ENCODE measurements at places on chromosomes 5 and 9.

- DNase-seq = no peak
Observed at GRCh38 chr5:179613460-179614071, 9.9 kb downstream of the HNRNPH1 start.

DNA sequence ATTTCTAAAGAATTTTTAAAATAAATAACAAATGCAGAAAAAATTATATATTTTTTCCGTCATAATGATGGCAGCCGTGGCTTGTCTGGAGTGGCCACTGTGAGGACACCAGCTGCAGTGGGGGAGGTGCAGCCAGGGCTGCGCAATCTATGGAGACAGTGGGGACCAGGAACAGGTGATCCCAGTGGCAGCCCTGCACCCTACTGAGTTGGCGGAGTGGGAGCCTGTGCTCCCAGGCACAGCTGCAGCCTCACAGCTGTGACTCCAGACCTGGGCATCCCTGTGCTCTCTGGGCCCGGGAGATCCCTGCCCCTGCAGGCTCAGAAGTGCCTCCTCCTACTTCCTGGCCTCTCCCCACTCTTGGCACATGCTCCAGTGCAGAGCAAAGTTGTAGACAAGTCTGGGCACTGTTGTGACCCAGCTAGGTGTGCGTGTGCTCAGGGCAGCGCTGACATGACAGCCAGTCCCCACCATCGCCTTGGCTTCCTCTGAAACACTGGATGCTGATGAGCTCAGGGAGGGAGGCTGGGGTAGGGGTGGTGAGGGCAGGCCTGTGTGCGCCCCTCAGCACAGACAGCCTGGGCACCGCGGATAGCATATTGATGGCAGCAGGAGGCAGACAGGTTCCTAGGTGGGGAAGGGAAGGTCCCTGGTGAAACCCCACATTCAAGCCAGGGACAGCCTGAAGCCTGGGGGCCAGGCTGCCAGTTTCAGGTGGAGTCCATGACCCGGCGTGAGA, 96.0 kb upstream of the PRR16 start:
- no peak for DNase-seq

DNA sequence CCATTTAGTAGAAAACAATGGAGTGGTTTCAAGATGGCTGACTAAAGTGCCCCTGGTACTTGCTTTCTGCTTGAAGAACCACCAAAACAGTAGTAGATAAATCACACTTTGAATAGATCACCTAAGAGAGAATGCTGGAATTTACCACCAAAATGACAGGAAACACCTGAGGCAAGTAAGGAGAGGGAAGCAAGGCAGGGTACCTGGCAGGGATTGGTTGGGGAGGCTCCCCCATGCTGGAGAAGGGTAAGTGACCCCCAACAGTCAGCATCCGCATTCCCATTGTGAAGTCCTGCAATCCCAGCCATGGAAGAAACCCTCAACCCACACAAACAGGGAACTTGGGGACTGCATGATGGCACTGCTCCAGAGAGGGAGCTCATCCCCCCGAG, 105.5 kb downstream of the PLPP1 start:
- no peak for DNase-seq

- no peak for DNase-seq
Observed at GRCh38 chr9:111348821-111349271, 18.8 kb upstream of the OR2K2 start.

DNA sequence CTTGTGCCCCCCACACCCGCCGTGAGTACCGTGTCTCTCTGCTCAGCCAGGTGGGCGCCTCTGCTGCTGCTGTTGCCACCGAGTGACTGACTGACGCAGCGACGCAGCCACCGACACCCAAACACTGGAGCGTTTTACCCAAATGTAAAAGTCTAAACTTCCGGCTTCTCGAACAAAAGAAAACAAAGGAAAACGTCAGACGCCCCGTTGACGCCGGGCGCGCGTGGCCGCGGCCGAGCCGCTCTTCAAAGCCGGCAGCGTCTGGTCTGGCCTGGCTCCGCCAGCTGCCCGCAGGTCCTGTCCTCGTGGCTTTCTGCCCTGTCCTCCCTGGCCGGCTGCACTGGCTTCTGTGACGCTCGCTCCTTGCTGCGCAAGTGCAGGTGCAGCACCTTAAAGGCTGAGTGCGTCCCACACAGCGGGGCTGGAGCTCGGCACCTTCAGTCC, 41.4 kb upstream of the CLPTM1L start:
- DNase-seq = peak; percentile 49

- no peak for DNase-seq
Observed at GRCh38 chr5:90305041-90305720, 104.4 kb downstream of the CETN3 start.

- DNase-seq = no peak
Observed at GRCh38 chr5:169549453-169550100, 34.0 kb upstream of the SPDL1 start.

GRCh38 chr9:80649496-80649895, 1039.9 kb downstream of the TLE1 start:
- no peak for DNase-seq

- DNase-seq = peak; percentile 24
Observed at GRCh38 chr9:112487008-112487798, 576 bp downstream of the KIAA1958 start.

DNA sequence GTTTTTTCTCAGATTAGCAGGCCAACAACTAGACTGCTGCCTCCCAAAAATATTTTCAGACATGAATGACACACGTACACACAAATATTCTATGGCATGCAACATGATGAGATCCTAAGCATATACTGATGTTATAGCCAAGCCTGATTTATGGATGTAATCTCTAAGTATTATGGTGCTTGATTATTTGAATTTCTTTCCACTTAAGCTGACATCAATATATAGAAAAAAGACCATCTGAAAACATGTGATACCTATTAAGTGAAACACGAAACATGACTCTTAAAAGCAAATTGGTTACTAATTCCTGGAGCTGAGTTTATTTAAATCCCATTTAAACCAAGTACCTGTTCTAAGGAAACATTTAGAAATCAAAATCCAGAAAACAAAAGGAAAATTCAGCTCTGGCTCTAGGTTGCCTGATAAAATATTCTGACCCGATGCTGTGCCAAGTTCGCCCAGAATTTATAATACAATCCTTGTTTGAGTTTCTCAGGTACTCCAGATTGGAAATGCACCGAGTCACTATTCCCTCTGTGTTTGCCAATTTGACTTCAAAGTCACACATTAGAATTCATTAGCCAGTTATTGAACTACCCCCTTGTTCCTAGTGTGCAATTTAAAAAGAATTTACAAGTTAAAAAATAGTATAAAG, 548.6 kb downstream of the CSNK1G3 start:
- no peak for DNase-seq

GRCh38 chr9:89420397-89421178, 77.3 kb downstream of the SEMA4D start:
- DNase-seq = no peak

GRCh38 chr9:113964495-113965170, 88.5 kb downstream of the ZNF618 start:
- DNase-seq = no peak

- DNase-seq = no peak
Observed at GRCh38 chr5:167507463-167508233, 783.8 kb upstream of the WWC1 start.

GRCh38 chr5:75057561-75057960, 5.2 kb upstream of the GCNT4 start:
- DNase-seq = no peak

- DNase-seq = no peak
Observed at GRCh38 chr9:137383081-137383783, 39.7 kb downstream of the EXD3 start.

GRCh38 chr9:7369384-7369821, 430.2 kb downstream of the DMAC1 start:
- no peak for DNase-seq

DNA sequence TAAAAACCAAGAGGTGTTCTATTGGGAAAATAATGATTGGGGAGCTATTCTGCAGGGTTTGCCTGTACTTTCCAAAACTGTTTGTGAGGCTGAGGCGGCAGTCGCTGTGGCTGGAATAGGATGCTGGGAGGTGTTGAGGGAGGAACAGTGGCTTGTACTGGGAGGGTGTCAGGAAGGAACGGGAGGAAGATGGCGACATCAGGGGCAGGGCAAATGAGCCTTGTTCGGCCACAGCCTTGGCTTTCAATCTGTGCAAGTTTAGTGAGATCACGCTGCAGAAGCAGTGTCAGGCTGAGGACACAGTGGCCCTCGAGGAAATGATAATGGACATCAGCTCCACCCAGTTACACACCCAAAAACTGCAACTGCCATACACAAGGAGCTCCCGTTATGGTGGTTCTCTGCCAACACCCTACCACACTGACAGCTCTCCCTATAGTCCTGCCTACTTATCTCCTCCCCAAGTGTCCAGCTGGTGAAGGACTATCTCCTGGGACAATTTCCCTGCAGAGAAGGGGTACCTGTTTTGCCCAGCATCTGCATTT, 27.3 kb downstream of the KIF2A start:
- no peak for DNase-seq

- DNase-seq = no peak
Observed at GRCh38 chr5:71882826-71883741, 164.0 kb downstream of the CARTPT start.

- no peak for DNase-seq
Observed at GRCh38 chr9:90964101-90965020, 162.7 kb downstream of the SYK start.

DNA sequence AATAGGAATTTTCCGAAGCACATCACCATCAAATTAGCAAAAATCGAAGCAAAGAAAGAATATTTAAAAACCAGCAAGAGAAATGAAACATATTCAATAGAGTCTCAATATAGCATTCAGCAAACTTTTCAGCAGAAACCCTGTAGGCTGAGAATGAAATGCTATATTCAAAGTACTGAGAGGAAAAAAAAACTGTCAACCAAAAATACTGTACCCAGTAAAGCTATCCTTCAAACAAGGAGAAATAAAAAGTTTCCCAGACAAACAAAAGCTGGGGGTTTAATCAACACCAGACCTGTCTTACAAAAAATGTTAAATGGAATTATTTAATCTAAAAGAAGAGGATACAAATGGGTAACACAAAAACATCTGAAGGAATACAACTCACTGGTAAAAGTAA, 116.0 kb downstream of the TRPM3 start:
- no peak for DNase-seq

DNA sequence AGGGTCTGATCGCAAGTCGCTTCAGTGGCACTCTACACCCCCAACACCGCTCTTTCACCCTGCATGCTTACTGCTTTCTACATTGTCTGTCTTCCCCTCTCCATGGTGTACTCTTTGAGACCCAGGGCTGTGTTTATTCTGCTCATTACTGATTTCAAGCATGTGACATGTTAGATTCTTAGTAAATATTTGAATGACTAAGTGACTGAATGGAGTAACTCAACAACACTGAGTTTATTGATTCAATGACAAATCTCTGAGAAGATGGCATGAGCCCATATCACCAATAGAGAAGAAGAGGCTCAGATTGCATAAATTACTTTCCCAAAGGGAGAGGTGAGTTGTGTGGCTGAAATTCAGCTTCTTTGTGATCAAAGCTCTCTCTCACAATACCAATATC, 89.7 kb upstream of the OSMR start:
- no peak for DNase-seq

DNA sequence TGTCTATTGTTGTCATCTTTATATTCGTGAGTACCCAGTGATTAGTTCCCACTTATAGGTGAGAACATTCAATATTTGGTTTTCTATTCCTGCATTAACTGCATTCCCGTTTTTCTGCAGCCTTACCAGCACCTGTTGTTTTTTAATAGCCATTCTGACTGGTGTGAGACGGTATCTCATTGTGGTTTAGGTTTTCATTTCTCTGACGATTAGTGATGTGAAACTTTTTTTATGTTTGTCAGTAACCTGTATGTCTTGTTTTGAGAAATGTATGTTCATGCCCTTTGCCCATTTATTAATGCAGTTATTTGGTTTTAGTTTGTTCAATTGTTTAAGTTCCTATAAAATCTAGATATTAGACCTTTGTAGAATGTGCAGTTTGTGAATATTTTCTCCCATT, 546.0 kb upstream of the RORB start:
- no peak for DNase-seq

GRCh38 chr9:136542241-136543040, 3.4 kb downstream of the NOTCH1 start:
- DNase-seq = no peak

- no peak for DNase-seq
Observed at GRCh38 chr9:101064206-101064605, 35.7 kb downstream of the PLPPR1 start.

DNA sequence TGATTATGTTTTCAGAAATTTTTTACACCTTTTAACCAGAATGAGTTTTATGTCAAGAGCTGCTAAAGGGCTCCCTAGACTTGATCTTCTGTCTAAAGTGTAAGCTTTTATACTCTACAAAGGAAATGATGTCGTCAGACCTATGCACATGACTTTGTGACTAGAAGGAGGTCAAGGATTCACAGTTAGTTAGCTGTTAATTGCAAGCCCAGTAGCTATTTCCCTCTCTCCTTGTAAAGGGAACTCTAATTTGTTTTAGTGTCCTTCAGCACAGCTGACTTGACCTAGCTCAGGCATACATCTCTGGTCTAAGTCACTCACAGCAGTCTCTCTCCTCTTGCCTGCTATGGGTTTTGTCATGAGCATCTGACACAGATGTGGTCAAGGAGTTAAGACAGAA, 173.5 kb upstream of the NREP start:
- DNase-seq = no peak
